ENCODE measurements at places on chromosomes 11 and 22.
A peak's percentile ranks its signal among the peaks of the same experiment; 100 is the strongest.

DNA sequence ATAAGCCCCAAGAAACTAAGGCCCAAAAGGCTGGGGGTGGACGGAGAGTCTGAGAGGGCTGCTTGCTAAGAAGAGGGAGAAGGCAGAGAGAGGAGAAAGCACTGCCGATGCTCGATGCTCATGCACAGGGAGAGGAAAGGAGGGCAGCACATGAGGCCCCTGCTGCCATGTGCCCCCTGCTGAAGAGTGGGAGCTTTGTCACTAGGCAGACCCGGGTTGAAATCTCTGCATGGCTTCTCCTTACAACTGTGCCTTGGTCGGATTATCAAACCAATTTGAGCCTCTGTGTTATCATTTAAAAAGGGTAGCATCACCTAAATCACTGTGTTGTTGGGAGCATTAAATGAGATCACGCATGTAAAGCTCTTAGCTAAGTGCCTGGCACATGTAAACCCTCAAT, 330.5 kb downstream of the NXPE2 start:
- DNase-seq: no peak

- DNase-seq: no peak
These were observed 439.1 kb downstream of the METTL15 start for GRCh38 chr11:28547321-28547741.

GRCh38 chr11:93238956-93239355, 41.2 kb upstream of the SLC36A4 start:
- no peak for DNase-seq

GRCh38 chr11:88552379-88553062, 215.0 kb upstream of the CTSC start:
- DNase-seq: no peak

DNA sequence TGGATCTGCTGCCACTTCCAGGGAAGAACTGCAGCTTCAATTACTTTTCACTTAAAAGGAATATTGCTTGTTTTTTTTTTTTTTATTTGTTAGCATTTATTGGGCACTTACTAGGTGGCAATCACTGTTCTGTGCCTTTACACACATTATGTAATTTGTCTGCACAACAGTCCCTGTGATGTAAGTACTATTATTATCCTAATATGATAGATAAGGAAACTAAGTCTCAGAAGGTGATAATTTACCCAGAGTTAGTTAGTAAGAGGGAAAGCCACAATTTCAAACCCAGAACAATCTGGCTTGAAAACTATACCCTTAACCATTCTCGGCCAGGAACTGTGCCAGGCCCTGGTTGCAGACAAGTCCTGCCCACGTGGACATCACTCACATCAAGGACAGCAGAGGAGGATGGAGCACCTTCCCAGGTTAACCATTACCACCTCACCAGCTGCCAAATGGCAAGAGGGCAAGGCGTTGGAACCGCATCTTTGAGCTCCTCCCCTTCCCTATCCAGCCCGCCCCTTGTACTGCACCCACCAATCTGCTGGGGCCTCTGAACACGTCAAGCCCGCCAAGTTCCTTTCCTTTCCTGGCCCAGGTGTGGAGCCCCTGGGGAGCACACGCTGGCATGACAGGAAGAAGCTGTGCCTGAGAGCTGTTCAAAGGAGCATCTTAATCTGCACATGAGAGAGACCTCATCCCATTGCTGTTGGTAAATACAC, 78.4 kb downstream of the NAV2 start:
- DNase-seq: no peak

DNA sequence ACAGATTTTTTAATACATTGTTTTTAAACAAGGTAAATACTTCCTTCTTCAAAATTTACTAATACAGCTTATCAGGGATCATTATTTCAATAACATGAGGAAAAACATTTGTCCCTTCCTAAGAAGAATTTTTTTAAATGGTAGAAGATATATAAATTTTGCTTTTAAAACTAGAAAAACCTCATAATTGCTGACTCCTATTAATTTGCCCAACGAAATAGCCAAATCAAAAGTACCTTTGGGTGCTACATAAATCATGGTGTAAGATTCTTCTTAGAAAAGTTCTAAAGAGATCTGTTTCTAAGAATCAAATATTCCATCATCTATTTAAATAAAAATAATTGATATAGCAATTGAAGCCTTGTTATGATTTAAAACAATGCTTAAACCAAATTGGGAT, 54.9 kb downstream of the CEP57 start:
- DNase-seq: no peak

DNA sequence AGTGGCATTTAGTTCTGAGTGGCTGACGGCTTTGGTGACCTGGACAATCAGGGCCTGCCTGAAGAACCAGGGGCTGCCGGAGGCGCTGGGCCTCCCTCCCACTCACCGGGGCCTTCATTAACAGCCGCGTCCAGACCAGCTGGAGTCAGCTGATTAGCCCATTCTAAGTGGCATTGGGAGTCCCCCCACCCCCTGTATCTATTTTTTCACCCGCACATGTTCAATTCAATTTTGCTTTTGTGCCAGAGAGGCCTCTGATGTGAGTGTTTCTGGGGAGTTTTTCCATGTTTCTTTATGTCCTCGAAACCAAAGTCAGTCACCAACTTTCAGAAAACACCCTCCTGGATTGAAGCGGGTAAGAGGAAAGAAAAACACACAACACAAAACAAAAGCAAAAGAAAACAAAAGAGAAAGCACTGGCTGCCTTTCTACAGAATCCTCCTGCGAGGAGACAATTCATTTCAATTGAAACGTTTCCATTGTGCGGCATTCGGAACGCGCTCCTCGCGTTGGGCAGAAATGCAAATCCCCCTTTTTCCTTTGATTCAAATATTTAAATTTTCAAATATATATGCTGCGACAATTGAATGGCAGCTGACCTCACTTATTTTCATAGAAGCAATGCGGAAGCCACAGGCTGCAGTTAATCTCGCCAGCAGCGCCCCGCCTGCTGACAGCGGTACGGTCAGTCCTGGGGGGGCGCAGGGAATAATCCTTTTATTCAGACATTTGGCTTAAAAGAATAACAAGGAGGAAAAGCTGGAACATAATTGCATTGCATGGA, 17.7 kb downstream of the CDKN1C start:
- DNase-seq: no peak

- DNase-seq: no peak
These were observed 44.6 kb upstream of the LIN7C start for GRCh38 chr11:27551127-27551526.

DNA sequence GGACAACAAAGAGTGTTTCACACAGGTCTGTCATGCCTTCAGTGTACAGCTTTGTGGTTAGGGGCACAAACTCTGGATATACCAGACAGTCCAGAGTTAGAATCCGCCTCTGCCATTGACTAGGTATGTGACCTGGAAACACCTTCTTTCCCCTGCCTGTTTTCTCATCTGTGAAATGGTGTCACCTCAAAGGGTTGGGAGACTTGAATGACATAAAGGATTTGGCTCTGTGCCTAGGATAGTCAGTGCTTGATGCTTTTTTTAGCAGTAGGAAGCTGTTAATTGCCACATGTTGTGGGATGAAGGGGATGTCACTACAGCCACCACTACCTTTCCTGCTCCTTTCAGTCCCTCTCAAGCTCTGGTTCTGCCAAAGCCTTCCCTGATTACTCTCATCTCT, 17.4 kb upstream of the LRRC55 start:
- DNase-seq: peak; percentile 85
